ENCODE measurements at places on chromosomes 12 and 14.

GRCh38 chr12:116832353-116832752 lies 48.9 kb downstream of the HRK start:
- DNase-seq = no peak

- no peak for DNase-seq
Measured at GRCh38 chr14:29918981-29919380, 8.7 kb downstream of the PRKD1 start.

DNA sequence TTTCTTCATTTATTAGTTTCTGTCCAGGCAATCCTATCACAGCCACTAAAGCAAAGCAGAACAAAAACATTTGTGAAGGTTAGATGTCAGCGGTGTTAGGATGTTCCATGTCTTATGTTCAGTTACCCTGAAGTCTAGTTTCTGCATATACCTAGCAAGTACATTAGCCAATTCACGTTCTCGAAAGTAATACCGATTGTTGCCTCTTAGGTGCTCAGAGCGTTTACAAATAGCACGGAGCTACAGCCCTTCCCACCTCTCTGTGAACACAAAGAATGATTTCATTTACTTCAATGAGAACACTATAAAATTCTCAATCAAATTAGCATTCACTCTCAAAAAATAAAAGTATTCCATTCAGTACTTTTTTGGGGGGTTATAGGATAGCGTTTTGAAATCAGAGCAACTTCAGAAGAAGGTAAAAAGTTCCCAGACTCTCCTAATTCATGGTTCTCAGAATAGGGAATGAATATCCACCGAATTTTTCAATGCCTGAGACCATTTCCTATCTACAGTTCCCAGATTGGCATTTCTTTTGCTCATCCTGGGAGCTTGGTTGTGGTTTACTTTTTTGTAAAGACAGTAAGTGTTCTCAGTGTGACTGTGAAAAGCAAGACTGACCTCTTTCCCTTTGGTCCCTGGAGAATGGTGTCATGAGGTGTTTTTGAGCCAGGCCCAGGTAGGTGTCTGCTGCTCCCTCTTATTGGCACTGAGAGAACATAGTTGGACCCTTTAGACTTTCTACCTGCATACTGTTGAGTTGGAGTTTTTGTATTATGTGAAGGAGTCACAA lies 488.0 kb upstream of the RGS6 start:
- no peak for DNase-seq

DNA sequence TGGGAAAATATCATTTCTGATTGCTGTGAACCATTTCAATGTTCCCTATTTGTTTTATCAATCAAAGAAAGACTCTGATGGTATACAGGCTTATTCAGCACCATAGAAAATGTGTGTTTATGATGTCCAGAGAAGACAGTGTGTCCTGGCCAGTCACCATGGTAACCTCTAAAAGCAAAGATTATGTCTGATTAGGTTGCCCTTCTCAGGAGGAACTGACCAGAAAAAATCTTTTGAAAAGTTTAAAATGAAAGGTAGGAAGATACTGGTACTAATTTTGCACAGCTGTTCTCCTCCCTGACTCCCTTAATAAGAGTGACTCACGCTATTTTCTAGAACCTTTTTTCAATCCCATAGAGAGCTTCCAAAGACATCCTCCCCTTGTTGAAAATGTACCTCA lies 391.8 kb upstream of the DCN start:
- DNase-seq = no peak

GRCh38 chr14:32809255-32809654 lies 129.4 kb upstream of the NPAS3 start:
- no peak for DNase-seq

GRCh38 chr14:24853446-24853845 lies 196.5 kb downstream of the STXBP6 start:
- no peak for DNase-seq

- peak; percentile 67 for DNase-seq
Measured at GRCh38 chr12:49019443-49020324, 1.1 kb upstream of the PRKAG1 start.

DNA sequence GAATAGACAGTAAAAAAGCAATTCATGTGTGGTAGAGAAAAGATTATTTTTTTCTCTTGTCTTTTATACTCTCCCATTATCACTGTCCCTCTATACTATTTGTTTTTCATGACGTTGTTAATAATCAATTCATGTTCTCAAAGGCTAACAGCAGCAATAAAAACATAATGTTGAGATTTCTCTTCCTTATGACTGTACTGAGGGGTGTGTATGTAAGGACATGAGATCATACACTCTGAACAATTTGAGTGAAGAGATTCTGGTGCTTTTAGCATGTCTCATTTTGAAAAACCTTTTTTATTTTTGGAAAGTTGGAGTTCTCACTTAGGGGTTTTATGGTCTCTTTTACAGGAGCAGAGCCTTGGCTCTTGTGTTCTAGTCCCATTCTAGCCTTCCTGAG lies 3.8 kb upstream of the TSPAN8 start:
- no peak for DNase-seq

DNA sequence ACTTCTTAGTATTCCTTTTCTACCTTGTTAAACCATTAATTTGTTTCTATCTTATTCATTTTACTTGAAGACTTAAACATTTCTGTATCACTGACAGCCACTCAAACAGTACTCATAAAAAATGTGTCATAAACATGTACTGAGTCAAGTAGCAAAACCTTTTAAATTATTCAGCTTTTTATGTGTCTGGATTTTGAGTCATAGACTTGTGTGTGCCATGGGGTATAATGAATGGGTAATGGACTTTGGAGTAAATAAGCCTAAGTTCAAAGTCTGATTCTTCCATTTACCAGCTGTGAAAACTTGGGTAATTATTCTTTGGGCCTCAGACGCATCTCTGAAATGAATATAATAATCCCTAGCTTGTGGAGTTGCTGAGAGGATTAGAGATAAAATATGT lies 199.0 kb downstream of the RAD51B start:
- no peak for DNase-seq

All from HAP-1 (cell line).